NCI-H2107 (cell line): ENCODE measurements at places on chromosomes 5 and 9.
A peak's percentile ranks its signal among the peaks of the same experiment; 100 is the strongest.

DNA sequence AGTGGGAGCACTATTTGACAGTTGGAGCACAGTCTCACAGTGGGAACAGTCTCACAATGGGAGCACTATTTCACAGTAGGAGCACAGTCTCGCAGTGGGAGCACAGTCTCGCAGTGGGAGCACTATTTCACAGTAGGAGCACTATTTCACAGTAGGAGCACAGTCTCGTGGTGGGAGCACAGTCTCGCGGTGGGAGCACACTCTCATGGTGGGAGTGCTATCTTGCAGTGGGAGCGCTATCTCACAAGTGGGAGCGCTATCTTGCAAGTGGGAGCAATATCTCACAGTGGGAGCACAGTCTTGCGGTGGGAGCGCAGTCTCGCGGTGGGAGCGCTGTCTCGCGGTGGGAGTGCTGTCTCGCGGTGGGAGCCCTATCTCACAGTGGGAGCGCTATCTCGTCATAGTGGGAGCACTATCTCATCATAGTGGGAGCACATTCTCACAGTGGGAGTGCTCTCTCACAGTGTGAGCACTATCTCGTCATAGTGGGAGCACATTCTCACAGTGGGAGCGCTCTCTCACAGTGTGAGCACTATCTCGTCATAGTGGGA, 56.1 kb downstream of the MED10 start:
- no peak for DNase-seq

- no peak for DNase-seq
These were observed 2.4 kb downstream of the XPA start for GRCh38 chr9:97694769-97695168.

GRCh38 chr9:13900449-13900848, 413.5 kb downstream of the NFIB start:
- DNase-seq: no peak

GRCh38 chr5:24530906-24531305, 113.9 kb downstream of the CDH10 start:
- no peak for DNase-seq

DNA sequence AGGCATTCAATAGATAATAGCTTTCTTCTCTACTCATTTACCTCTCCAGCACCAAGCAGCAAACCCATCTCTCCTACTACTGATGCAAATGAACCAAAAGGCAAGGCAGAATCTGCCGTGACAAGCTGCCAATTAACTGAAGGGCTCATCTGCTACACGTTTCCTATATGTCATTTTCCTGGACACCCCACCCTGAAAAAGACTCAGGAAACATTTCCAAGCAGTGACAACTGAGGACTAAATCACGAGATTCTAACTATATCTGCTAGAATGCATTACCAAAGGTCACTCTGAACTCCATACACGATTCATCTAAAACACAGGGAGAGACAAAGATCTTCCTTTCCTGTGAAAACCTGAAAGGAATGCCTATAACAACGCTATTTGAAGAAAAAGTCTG, 12.9 kb downstream of the PLPP1 start:
- DNase-seq: no peak

- DNase-seq: no peak
These were observed 103.9 kb downstream of the ST8SIA4 start for GRCh38 chr5:100799166-100799565.

- DNase-seq: no peak
These were observed 264.0 kb downstream of the EPB41L4A start for GRCh38 chr5:112154940-112155686.

- peak; percentile 9 for DNase-seq
These were observed 69.1 kb downstream of the ARRDC3 start for GRCh38 chr5:91313757-91314673.

DNA sequence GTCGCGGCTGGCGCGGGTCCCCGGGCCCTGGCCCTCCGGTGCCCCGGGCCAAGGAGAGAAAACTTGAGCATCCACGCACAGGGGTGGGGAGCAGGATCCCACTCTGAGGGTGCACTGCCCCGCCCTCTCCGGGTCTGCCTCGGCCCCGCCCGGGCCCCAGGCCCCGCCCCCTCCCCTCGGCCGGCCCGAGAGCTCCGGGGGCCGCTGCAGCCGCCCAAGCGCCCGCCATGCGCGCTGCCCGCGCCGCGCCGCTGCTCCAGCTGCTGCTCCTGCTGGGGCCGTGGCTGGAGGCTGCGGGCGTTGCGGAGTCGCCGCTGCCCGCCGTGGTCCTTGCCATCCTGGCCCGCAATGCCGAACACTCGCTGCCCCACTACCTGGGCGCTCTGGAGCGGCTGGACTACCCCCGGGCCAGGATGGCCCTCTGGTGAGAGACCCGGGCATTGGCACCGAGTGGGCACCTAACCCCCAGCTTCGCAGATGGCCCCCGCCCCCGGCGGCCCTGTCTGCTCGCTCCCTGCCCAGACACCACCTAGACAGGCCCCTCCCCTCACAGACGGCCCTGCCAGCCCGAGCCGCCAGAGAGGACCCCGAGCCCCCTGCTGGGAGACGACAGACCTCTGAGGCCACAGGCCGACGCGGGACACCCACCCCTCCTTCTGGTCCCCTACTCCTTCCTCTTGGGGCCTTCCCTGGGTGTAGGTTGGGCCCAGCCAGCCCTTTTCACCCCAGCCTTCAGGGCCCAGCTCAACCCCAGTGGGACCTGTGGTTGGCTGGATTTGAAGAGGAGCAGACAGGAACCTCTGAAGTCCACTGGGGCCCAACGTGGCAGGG, at the start of gene CERCAM:
CERCAM (plus strand) TSS at position 207 of the 831 bp plus-strand sequence; CDS start at position 228, 21 bp downstream.
- no peak for DNase-seq

- no peak for DNase-seq
These were observed 55.9 kb downstream of the UGCG start for GRCh38 chr9:111952559-111952958.
